ENCODE measurements at places on chromosomes 11 and 22.

DNA sequence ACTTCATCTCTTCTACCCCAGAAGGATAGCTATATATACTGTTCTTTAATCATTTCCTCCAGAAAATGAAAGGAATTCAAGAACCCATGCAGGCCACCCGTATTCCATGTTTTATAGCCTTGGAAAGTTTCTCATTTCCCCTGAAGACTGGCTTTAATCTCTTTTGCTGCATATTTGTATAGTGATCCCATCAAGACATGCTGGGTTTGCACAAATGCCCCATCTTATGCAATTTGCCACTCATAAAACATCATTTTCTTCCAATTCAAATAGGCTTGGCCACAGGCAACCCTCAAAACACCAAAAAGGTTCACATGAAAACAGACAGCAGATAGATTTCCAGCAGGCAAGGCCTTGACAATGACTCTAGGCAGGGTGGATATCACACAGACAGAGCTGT lies 28.3 kb upstream of the APOA1 start:
- no peak for DNase-seq

DNA sequence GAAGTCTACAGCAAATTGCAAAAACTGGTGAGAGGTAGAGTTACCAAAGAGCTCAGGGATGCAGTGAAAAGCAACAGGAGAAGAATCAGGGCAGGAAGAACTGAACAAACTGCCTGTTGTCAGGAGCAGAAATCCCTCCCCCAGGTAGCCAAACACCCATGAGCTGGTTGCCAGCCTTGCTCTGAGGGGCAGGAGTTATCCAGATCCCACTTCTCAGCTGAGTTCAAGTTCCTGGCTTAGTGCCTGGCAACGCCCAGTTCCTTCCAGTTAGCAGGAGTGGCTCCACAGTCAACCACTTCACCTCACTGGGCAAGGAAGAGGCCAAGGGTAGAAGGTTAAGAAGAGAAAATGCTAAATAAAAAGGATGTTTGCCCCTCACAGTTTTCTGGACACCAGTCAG lies 1.9 kb upstream of the MPZL2 start:
- DNase-seq = no peak

GRCh38 chr11:60753309-60753708 lies 3.4 kb upstream of the MS4A15 start:
- DNase-seq = no peak

GRCh38 chr11:133723056-133723455 lies 122.3 kb downstream of the SPATA19 start:
- no peak for DNase-seq

GRCh38 chr11:57196596-57196995 lies 14.8 kb downstream of the LRRC55 start:
- DNase-seq = no peak
